ENCODE measurements at places on chromosomes 2 and 18.

DNA sequence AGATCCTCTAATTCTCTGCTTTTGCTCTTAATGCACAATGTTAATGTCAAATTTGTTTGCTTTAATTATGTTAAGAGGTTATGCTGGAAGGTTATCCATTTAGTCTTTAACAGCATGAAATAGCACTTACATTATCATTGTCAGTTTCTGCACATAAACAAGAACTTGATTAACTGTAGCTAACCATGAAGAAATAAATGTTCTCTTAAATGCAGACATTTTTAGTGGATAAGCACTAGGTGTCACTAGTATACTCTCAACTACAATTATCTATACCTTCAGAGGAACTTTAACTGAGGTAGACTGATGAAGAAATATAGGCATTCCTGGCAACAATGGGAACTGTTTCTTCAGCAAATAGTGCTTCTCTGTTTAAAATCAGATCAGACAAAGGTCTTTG, 178.8 kb upstream of the CHST9 start:
- no peak for DNase-seq

GRCh38 chr18:33404244-33404873, 36.2 kb downstream of the CCDC178 start:
- no peak for DNase-seq

- DNase-seq: peak; percentile 71
These were observed 560.5 kb upstream of the HS6ST1 start for GRCh38 chr2:128879161-128879560.

DNA sequence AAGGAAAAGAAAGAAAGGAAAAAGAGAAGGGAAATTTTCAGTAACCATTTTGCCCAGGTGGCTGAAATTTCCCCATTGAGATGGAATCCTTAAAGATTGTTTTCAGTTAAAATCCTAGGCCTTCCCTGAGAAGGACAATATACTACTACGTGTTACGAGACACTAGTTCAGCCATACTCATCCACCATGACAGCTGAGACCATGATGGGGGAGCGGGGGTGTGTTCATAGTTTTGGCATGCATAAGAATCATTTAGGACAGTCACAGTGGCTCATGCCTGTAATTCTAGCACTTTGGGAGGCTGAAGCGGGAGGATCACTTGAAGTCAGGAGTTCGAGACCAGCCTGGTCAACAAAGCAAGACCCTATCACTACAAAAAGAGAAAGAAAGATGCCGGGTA, 28.0 kb downstream of the PLA2R1 start:
- DNase-seq: no peak

- no peak for DNase-seq
These were observed 9.2 kb downstream of the PTMA start for GRCh38 chr2:231717281-231718171.
